Activated CD4-positive, CD25-positive, alpha-beta regulatory T cell treated with anti-CD3 and anti-CD28 coated beads, Interleukin-2, amount 50 U/mL, for 16 hours (primary cell): ENCODE measurements at places on chromosomes 12 and 14.

DNA sequence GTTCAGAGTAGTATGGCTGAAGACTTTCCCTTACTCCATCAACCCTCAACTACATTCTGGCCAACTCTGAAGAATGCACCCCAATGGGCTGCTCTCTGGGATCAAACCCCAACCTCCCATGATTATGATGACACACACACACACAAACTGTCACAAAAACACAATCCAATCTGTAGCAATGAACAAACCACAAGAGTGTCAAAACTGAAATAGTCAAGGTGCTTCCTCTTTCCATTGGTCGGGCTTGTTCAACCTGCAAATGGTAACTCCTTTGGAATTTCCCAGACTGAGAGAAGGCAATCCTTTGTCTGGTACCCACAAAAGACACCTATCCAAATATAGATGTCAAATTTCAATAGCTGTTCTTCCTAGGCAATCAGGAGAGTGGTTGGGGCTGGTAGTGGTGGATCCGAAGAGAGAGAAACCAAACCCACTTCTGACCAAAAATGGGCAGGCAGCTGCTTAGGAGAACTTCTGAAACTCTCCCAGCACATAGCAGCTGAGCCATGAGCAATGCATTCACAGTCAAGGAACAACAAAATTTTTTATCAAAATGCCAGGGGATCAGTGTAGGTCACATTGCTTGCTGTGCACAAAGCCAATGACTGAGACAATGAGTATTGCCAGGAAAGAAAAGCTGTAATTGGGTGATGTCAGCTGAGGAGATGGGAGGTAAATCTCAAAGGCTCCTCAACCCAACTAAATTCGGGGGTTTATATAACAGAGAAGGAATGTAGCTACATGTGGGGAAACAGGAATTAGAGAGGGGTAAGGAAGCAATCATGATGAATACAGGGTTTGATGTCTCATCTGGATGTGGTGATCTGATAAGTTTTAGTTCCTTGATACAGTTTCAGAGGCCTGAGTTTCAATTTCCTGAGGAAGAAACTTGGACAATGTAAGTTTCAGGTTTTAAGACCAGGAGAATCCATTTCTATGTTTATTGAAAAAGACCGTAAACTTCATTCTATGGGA is 191.4 kb downstream of the KITLG start:
- DNase-seq = no peak

DNA sequence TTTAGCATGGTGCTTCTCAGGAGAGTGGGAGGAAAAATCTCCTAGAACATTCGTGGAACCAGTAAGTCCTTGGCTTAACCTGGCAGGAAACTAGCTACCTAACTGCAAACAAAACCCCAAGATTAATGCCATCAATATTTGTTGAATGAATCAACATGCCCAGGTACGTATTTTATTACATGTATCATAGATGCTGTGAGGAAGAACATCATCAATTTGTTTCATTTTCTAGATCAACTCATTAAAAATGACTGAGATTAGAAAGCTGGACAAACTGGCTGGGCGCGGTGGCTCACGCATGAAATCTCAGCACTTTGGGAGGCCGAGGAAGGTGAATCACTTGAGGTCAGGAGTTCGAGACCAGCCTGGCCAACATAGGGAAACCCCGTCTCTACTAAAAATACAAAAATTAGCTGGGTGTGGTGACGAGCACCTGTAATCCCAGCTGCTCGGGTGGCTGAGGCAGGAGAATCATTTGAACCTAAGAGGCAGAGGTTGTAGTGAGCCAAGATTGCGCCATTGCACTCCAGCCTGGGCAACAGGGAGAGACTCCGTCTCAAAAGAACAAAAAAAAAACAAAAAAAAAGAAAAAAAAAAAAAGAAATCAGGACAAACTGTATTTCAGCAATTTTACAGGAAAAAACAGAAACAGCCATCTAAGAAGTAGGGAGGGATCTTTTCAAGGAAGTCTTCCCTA is 88.7 kb downstream of the NTN4 start:
- DNase-seq = no peak

DNA sequence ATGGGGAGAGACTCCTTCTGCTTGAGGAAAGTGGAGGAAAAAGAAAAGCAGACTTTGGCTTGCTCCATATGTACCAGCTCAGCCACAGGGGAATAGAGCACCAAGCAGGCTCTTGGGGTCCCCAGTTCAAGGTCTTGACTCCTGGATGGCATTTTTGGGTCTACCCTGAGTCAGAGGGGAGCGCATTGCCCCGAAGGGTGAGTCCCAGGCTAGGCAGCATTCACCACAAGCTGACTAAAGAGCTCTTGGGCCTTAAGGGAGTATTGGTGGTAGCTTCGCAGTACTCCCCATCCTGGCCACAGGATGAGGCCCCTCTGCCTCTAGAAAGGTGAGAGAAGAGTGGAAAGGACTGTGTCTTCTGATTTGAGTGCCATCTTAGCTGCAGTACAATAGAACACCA is 19.8 kb upstream of the UNC79 start:
- no peak for DNase-seq

DNA sequence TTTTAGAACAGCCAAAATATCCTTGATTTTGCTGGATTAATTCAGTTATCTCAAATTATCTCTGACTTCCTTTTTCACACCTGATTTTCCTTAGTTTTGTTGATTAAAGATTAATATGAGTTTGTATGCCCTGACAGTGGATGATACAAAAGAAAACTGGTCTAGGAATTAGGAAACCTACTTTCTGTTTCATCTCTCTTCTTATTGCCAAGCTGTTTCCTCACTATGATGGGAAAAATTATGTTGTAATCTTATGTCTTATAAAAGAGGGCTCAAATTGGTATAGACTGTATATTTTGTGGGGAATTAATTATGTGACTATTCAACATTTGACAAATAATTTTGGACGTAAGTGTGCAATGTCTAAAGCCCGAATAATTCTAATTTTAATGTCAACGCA is 271.6 kb downstream of the FBXL14 start:
- no peak for DNase-seq

GRCh38 chr12:118480235-118480634 is 103.9 kb downstream of the SUDS3 start:
- DNase-seq = no peak

GRCh38 chr12:26379777-26380467 is 184.5 kb downstream of the SSPN start:
- DNase-seq = no peak

GRCh38 chr14:99415496-99416281 is 65.0 kb downstream of the SETD3 start:
- peak; percentile 65 for DNase-seq

DNA sequence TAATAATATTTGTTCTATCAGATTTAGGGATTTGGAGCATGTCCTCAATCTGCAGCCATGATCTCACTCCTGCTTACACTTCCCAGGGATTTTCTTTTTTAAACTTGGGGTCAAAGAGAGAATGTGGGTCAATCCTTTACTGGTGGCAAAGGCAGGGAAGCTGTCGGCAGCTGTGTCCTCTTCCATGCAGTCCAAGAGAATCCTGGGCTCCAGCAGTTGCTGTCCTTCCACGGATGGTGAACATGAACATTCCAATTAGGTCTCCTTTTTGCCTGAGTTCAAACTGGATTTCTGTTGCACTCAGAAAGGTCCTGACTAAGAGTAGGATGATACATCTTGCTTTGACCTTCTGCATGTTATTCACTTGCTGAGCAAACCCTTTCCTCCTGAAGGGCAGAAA is 73.9 kb downstream of the ARL6IP4 start:
- no peak for DNase-seq

DNA sequence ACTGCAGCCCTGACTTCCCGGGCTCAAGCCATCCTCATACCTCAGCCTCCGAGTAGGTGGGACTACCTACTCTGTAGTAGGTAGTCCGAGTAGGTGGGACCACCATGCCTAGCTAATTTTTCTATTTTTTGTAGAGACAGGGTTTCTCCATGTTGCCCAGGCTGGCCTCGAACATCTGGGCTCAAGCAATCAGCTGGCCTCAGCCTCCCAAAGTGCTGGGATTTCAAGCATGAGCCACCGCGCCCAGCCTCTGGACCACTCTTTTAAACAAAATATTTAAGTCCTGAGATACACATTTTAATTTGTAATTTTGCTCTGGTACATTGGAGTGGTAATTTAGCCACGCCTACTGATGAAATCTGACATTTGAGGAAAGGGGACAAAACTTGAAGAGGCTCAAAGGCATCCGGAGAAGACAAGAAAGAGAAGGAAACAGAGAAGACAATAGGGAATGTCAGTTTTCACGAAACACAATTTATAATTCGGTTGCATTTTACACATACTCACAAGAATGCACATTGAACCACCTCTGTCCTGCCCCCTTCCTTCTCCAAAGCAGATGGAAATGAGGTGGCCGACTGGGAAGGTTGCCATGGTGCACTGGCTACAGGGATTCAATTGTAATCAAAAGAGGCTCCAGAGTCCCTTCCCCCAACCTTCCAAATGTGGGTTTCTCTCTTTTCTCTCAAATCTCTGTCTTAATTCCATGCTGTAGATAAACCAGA is 9.7 kb upstream of the TUBA1A start:
- DNase-seq = no peak

DNA sequence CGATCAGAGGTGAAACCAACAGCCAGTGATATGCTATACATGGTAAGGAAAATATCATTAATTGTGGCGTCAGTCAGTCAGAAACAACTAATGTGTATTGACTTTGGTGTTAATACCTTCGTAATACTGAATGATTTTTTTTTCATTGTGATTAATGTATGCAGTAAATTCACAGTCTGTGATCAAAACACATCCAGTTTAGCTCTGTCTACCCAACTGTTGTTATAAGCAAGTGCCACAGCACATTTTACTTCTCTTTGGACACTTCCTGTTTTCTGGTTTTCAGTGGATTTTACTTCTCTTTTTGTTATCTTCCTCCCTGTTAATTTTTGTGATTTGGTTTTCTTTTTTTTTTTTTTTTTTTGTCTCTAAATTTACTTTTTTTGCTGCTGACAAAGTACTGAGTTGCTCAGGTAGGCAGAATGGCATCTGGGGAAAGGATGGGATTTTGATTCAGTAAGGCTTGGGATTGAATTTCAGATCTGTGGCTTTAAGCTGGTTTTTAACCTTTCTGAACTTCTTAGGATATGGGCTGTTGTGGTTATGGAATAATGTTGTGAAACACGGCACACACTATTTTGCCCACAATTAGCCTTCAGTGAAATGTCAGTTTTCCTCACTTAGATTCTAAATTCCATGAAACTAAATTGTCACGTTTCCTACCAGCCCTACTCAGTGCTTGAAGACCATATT is 604 bp downstream of the GLIPR1 start:
- no peak for DNase-seq

- DNase-seq = no peak
Measured at GRCh38 chr12:111353603-111354295, 15.1 kb downstream of the PHETA1 start.

DNA sequence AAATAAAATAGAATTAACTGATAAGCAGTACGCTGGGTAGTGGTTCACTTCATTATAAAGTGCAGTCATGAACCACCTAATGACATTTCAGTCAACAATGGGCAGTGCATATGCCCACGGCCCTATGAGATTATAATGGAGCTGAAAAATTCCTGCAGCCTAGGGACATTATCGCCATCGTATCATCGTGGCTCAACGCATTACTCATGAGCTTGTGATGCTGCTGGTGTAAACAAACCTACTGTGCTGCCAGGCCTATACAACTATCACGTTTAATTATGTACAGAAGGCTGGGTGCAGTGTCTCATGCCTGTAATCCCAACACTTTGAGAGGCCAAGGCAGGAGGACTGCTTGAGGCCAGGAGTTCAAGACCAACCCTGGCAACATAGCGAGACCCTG is 62.3 kb upstream of the TMEM263 start:
- no peak for DNase-seq

- DNase-seq = no peak
Measured at GRCh38 chr14:105023144-105023543, 2.3 kb upstream of the CDCA4 start.

DNA sequence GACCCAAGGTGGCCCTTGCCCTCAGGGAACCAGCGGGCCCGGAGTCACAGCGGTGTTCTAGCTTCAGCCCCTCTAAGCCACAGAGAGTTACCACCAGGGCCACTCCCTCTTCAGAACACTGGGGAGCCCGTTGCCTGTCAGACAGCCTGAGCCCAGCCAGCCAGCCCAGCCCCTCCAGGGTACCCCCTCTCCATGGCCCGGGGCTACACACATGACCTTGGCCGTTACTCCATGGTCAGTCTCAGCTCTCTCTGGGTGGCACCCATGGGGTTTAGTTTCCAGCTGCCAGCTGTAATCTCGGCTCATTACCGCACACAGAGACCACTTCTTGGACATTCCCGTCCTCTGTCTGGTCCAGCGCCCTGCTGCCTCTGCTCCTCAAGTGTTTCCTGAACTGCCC is 35.0 kb downstream of the PPP2R5C start:
- DNase-seq = no peak

- DNase-seq = no peak
Measured at GRCh38 chr12:70608184-70608583, 29.0 kb downstream of the PTPRB start.

DNA sequence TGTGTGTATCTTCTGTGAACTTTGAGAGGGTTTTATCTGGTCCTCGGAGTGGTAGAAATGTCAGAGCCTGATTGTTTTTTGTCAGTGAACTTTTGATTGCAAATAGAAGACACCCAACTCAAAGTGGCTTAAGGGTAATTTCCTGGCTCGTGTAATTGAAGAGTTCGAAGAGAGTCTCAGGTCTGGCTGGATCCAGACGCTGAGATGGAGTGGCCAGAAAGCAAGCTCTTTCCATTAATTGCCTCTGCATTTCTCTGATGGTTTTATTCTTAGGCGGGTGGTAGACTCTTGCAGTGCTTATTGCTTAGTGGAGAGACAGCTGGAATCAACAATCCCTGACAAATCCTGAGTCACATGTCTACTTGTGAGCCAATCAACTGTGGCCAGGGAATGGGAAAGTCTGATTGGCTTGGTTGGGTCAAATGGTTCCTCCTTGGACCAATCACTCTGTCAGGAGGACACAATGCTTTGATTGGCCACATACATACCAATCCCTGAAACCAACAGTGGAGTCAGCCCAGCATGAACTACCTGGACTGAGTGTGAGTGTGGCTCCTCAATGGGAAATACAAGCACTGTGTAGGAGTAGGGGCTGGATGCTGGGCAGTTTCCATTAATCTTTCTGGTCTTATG is 330.5 kb downstream of the AACS start:
- DNase-seq = no peak
